Activated CD8-positive, alpha-beta memory T cell treated with anti-CD3 and anti-CD28 coated beads for 1 hour (primary cell): ENCODE measurements at places on chromosomes 5 and 9.

- DNase-seq: no peak
Measured at GRCh38 chr9:13354733-13355132, 75.2 kb upstream of the MPDZ start.

- no peak for DNase-seq
Measured at GRCh38 chr9:83511051-83511450, 27.1 kb downstream of the FRMD3 start.

DNA sequence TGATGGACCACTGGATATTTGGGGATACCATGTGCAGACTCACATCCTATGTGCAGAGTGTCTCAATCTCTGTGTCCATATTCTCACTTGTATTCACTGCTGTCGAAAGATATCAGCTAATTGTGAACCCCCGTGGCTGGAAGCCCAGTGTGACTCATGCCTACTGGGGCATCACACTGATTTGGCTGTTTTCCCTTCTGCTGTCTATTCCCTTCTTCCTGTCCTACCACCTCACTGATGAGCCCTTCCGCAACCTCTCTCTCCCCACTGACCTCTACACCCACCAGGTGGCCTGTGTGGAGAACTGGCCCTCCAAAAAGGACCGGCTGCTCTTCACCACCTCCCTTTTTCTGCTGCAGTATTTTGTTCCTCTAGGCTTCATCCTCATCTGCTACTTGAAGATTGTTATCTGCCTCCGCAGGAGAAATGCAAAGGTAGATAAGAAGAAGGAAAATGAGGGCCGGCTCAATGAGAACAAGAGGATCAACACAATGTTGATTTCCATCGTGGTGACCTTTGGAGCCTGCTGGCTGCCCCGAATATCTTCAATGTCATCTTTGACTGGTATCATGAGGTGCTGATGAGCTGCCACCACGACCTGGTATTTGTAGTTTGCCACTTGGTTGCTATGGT, 54.5 kb upstream of the HNRNPA0 start:
- no peak for DNase-seq

DNA sequence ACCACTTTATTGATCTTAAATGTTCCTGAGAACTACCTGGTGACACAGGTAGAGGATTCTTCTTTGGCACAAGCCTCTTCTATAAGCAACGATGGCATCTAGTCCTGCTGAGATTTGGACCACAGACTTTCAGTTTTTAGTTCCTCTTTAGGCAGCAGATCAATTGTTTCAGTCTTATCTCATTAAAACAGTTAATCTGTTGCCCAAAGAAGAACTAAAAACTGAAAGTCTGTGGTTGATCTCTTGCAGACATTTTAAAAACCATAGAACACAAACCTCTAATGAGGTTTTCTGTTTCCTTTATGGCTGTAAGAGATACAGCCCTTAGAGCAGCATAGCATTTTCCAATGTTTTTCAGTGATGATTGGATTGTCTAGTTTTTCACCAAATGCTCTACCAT, 480.9 kb downstream of the MTRR start:
- DNase-seq: no peak

DNA sequence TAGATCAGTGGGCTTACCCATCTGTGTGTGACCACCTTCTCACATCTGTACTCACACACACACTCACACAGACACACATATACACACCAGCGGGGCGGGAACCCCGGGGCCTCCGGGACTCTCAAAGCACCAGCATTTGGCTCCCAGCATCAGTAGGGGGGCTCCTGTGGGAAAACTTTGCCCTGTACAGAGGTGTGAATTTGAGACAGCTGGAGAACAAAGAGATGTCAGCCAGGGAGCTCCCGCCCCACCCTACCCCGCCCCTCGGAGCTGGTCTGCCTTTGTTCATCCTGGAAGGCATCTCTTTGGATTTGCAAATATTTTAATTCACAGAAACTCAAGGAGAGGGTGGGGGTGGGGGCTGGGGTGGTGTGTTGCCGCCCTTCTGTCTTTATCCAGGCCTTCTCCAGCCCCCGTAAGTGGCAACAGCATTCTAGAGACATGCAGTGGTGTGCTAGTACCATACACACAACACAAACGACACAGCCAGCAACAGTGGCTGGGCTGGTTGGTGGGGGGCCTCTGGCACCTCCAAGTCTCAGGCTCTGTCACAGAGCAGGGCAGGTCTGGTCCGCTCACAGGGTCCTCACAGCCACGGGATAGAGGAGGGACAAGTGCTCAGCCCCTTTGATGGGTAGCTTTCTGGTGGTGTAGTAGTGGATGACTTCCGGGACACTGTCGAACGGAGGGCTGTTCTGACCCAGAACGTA, 15.5 kb upstream of the SLC25A51 start:
- DNase-seq: no peak

GRCh38 chr9:100083448-100084127, 15.2 kb downstream of the ERP44 start:
- no peak for DNase-seq

DNA sequence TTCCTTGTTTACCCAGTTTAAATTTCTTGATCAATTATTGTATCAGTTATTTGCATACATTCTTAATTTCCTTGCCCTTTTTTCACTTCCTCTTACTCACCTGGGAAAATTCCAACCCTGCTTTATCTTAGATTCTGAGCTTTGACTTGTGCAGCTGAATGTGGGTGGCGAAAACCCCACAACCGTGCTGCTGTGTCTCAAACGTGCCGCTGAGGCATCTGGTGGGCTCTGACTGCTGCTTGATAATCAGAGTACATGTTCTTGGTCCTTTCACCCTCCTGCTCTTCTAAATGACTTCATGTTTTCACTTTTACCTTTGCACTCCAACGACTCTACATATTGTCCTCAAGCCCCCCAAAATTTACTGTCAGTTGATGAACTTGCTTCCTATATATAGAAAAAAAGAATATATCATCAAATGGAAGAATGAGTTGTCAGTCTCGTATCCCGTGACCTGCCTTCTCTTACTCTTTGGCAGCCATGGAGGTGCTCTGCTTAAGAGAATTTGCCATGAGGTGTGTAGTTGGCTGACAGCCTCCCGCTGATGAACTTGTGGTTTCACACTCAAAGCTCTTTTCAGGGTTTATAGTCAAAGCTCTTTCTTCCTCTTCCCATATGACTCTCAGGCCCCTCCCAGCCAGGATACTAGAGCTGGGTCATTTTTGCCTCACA, 14.0 kb upstream of the JAK2 start:
- DNase-seq: no peak

GRCh38 chr9:37174247-37174646, 53.9 kb downstream of the ZCCHC7 start:
- no peak for DNase-seq

DNA sequence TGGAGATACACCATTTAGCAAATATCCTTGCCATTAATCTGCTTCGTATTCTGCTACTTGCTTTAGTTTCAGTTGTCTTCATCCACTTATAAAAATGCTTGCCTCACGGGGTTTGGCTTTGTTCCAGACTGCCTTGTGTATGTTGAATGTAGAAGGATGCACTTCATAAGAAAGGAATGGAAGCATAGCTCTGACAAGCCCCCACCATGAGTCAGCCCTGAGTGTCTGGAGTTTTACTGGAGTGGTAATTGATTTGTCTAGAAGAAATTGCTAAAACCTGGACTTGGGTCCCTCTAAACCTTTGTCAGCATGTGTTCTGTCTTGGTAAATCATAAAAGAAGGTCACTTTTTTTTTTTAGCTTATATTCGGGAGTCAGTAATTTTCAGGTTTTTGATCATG, 4.6 kb downstream of the TEX48 start:
- DNase-seq: no peak

DNA sequence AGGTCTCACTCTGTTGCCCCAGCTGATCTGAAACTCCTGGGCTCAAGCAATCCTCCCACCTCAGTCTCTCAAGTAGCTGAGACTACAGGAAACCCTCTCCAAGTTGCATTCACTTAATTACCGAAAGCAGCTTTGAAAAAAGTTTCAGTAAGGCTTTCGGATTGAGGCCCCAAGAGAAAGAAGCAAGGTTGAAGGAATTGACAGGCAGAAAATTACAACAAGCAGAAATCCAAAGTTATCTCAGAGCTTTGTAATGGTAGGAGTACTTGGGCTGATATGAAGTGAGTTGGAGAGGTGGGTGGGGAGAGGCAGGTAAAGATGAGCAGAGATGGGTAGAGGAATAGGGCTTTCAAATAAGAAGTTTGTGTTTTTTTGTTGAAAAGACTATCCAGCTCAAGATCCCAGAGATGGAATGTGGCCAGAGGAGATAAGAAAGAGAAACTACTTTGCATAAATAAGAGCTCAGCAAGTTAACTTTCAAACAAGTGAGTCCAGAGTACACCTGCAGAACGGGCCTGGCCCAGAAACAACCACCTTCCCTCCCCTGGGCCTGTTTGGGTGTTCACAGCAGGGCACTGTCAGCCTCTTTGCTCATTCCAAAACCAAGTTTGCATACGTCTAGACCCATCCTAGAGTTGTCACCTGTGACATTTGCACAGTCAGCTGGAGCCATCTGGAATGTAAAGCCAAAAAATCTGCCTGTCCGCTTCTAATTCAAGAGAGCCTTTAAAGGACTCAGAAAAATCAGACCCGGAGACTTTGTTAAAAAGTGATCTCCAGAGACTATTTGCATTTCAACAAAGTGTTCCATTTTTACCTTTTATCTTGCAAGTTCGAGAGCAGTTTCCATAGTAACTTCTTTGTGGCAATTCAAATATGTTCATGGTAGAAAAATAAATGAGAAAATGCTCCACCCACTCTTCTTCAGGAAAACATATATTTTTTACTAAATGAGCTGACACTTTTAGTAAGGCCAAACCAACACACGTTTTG, 2.2 kb upstream of the CLINT1 start:
- no peak for DNase-seq

GRCh38 chr9:6121707-6122106, 93.9 kb upstream of the IL33 start:
- DNase-seq: no peak

GRCh38 chr5:115389034-115389798, 92.8 kb upstream of the CCDC112 start:
- no peak for DNase-seq

DNA sequence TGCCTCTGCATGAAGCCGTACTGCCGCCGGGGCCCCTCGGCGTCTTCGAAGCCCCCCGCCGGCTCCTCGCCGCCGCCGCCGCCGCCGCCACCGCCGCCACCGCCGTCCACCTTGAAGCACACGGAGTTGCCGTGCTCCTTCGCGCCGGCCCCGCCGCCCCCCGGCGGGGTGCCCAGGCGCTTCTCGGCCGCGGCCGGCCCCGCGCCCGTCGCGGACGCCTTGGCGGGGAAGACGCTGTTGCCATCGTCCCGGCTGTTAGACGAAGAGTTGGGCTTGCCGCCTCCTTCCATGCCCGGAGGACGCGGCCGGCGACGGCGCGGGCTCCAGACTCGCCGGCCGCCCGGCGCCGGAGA, 400 bp downstream of the HCN1 start:
- no peak for DNase-seq

GRCh38 chr9:121737481-121737931, 86.1 kb downstream of the DAB2IP start:
- no peak for DNase-seq

DNA sequence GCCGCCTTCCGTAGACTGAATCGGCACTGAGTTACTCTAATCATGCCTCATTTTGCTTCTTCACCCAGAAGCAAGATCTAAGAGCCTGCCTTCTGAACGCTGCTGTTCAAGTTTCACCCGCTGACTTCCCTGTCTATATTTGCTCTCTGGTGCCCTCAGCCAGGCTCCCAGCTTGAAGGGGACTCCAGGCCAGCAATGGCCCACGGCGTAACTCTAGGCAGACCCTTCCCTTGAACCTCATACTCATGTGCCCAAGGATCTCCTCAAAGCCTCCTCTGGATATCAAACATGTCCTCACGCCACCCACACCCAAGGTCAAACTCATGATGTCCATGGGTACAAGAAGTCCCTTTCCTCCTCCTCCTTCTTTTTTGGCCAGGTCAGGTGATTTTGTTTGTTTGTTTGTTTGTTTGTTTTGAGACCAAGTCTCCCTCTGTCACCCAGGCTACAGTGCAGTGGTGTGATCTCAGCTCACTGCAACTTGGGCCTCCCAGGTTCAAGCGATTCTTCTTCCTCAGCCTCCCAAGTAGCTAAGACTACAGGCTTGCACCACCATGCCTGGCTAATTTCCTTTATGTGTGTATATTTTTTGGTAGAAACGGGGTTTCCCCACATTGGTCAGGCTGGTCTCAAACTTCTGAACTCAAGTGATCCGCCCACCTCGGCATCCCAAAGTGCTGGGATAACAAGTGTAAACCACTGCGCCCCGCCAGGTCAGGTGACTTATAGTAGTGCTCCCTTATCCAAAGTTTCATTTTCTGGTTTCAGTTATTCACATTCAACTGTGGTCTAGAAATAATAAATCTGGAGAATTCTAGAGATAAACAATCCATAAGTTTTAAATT, 239.0 kb downstream of the SYK start:
- no peak for DNase-seq

DNA sequence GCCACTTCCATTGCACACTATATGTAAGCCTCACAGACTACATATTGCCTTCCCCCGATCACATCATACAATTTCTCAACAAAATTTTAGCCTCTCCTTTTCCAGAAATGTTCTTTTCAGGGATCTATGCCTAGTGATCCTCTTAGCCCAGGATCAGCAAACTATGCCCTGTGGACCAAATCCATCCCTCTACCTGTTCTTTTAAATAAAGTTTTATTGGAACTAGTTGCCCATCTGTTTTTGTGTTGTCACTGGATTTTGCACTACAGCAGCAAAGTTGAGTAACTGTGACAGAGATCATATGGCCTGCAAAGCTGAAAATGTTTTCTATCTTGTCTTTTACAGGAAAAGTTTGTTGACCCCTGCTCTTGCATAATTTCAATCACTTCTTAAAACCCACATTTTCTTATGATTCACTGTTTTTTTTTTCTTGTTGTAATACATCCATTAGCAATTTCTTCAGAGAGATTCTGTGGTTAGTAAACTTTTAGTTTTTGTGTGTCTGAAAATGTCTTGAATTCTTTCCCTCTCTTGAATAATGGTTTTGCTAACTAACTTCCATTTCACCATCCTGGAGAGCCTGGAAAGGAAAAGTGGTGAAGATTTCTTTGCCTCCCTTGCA, 7.1 kb downstream of the TXNDC8 start:
- no peak for DNase-seq

DNA sequence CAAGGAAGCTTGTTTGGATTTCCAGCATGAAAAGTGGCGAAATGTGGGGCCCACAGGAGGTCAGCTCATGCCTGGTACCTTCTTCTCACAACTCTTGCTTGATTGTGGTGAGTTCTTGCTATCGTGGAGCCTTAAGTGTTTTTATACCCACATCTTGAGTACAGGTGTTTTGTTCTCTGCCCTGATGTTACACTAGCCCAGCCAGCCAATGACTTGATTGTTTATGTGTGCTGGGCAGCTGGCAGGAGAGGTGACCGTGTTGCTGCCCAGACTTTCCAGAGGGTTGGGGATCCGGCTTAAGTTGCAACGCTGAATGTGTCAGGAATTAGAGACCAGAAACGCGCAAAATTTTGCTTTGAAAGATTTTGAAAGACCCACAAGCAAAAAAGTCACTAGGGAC, 24.0 kb upstream of the TPPP start:
- DNase-seq: no peak
